ENCODE measurements at places on chromosomes 3 and 15. TPM values are rescaled to one million over a fixed set of nuclear protein-coding genes. Genes with fewer than 3 reads are reported as not detected.

DNA sequence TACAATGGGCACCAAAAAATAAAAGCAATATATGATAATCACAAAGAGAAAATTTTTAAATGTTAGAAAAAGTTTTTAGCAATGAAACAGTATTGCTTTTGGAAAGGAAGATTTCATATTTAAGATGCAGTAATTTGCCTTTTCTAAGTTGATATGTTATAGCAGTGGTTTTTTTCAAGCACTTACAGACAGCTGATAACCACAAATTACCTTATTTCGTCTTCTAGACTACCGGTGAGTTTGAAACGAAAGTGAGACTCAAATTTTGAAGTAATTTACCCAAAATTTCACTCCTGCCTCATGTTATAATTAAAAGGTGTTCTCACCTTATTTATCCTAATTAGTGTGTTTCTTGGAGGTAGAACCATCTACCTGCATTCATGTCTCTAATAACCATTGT, 207.8 kb downstream of the MCTP2 start:
- no peaks in the 10 kb centered on the region for H3K36me3 ChIP-seq
- H3K4me3 ChIP-seq = no peak overlapping the region
- H3K4me1 ChIP-seq = no peaks in the 10 kb centered on the region
- no peak overlapping the region for H3K27ac ChIP-seq
- H3K27me3 ChIP-seq = no peaks in the 10 kb centered on the region

GRCh38 chr15:89885611-89886010, 8.2 kb downstream of the AP3S2 start:
- H3K27ac ChIP-seq = no peak overlapping the region
- H3K4me1 ChIP-seq = 0 out of 2 replicates have a peak, but pooled peaks cover under 1% of the 10 kb centered on the region
- H3K36me3 ChIP-seq = peaks cover 40% of the 10 kb centered on the region
- no peak overlapping the region for H3K4me3 ChIP-seq
- no peak for DNase-seq
- no peaks in the 10 kb centered on the region for H3K27me3 ChIP-seq

DNA sequence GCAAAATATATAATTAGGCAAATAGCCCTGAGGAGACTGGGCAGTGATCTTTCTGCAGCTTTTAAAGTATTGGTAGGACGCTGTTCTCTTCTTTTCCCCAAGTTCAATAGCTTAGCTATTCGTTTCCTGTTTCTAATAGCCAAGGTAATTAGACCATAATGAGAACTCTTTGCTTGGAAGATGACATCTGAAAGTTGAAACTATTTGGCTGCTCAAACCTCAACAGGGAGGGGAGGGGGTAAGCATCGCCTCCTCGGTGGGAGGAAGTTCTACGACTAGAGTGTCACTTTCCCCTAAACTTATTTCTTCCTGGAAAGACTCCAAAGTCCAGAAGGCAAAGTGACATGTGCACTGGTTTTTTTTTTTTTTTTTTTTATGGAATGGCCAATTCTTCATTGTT, 22.8 kb upstream of the ALDH1A3 start:
- no peaks in the 10 kb centered on the region for H3K27me3 ChIP-seq
- 0 out of 2 replicates have a peak overlapping the region, but pooled peaks have one; percentile 30 for H3K27ac ChIP-seq
- no peak for DNase-seq
- peaks cover 52% of the 10 kb centered on the region for H3K36me3 ChIP-seq
- H3K4me3 ChIP-seq = no peak overlapping the region

DNA sequence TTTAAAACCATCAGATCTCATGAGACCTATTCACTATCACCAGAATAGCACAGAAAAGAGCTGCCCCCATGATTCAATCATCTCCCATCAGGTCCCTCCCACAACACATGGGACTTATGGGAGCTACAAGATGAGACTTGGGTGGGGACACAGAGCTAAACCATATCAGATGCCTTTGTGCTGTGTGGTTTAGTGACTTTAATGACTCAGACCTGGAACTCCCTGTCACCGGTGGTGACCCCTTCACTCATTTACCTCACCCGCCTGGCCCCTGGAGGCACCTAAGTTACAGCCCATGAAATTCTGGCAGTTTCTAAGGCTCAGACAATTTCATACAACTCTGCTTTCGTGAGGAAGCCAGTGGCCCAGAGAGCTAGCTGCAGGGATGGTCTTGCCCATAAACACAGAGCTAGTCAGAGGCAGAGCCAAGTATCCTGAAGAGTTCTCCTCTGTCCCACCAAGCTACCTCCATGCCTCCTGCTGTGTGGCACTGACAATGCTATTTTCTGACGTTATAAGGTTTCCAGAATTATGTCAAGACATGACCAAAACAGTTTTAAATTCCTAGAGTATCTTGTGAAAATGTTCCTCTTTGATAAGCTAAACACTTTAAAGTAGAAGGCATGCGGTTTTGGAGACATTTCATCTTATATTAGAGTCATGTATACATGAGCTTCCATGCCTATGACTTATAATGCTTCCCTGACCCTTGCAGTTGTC, 231.1 kb upstream of the IL12A start:
- H3K27me3 ChIP-seq = no peaks in the 10 kb centered on the region
- no peak overlapping the region for H3K4me3 ChIP-seq
- H3K36me3 ChIP-seq = no peaks in the 10 kb centered on the region
- H3K4me1 ChIP-seq = peaks cover 27% of the 10 kb centered on the region
- H3K27ac ChIP-seq = no peak overlapping the region

DNA sequence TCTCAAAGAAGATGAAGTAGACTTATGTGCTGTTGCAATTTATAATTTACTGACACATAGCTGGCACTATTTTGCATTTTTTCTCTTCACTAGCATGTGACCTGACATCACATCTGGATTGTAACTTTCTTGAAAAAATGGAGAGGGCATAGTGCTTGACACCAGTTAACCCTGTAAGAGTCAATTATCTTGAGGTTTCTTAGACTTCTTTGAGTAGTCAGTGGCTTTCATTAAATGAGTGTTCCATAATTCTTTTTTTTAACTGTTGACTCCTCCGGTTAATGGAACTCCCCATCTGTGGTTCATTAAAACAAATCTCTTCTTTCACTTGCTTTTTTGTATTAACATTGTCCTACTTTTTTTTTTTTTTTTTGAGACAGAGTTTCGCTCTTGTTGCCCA, 16.9 kb upstream of the PRKCI start:
- no peaks in the 10 kb centered on the region for H3K27me3 ChIP-seq
- H3K4me1 ChIP-seq = no peaks in the 10 kb centered on the region
- no peak overlapping the region for H3K27ac ChIP-seq
- H3K4me3 ChIP-seq = no peak overlapping the region

DNA sequence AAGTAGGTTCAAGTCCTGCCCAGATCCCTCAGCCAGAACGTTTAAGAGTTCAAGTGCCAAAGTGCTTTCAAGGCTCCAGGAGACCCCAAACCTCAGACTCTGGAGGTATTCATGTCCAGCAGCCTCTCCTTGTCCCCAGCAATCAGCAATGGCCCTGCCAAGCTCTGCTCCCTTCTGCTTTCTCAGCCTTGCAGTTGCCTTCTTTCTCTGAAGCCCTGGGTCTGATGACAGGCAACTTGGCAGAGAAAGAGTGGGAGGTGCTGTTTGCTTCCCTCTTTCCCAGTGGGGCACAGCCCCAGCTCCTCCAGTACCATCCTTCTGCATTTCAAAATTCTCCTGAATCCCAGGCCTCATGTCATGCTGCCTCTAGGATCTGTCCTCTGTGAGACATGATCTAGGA, 40.2 kb downstream of the ATP2B2 start:
- H3K4me1 ChIP-seq = no peaks in the 10 kb centered on the region
- H3K27ac ChIP-seq = no peak overlapping the region
- no peak overlapping the region for H3K4me3 ChIP-seq

- DNase-seq = no peak
- H3K4me1 ChIP-seq = no peaks in the 10 kb centered on the region
- no peak overlapping the region for H3K4me3 ChIP-seq
- no peak overlapping the region for H3K27ac ChIP-seq
- no peaks in the 10 kb centered on the region for H3K36me3 ChIP-seq
These were observed 75.8 kb downstream of the FBLN2 start for GRCh38 chr3:13624671-13625125.

GRCh38 chr15:66897416-66897815, 168.0 kb upstream of the SMAD3 start:
- H3K4me1 ChIP-seq = no peaks in the 10 kb centered on the region
- H3K27ac ChIP-seq = no peak overlapping the region
- H3K27me3 ChIP-seq = no peaks in the 10 kb centered on the region

- no peaks in the 10 kb centered on the region for H3K36me3 ChIP-seq
- no peaks in the 10 kb centered on the region for H3K4me1 ChIP-seq
- DNase-seq = no peak
- no peak overlapping the region for H3K27ac ChIP-seq
These were observed 95.5 kb upstream of the DPPA4 start for GRCh38 chr3:109432833-109433232.

DNA sequence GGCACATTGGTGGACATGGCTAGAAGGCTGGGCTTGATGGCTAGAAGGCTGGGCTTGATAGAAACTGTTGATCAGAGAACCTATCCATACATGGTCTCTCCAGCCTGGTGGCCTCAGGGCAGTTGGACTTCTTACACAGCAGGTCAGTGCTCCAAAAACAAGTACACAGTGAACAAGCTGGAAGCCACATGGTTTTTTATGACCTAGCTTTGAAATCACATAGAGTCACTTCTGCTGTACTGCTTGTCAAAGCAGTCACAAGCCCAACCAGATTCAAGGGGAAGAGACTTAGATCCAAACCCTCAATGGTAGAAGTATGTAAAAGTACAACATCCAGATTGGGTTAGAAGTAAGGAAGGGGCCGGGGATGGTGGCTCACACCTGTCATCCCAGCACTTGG, 89.4 kb upstream of the HES1 start:
- H3K36me3 ChIP-seq = no peaks in the 10 kb centered on the region
- H3K27me3 ChIP-seq = no peaks in the 10 kb centered on the region
- peaks cover 7% of the 10 kb centered on the region for H3K4me1 ChIP-seq
- no peak overlapping the region for H3K27ac ChIP-seq

DNA sequence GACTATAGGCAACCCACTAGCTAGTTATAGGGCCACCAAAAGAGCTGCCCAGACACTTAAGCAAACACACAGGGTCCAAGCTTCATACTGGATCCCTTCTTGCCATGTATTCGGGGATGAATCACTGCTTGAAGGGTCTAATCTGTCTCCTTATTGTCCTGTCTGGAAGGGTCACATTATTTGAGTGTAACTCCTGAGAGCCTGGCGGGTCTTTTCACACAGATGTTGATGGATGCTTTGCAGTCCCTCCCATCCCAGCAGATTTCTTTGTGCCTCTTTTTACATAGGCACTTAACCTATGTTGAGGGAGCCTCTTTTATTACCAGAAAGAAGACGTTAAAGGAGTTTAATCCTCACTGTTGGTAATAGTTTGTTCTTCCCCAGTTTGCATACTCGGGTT, 56.6 kb downstream of the BBX start:
- DNase-seq = no peak
- H3K27me3 ChIP-seq = no peaks in the 10 kb centered on the region
- H3K36me3 ChIP-seq = no peaks in the 10 kb centered on the region
- no peak overlapping the region for H3K4me3 ChIP-seq
- no peaks in the 10 kb centered on the region for H3K4me1 ChIP-seq

DNA sequence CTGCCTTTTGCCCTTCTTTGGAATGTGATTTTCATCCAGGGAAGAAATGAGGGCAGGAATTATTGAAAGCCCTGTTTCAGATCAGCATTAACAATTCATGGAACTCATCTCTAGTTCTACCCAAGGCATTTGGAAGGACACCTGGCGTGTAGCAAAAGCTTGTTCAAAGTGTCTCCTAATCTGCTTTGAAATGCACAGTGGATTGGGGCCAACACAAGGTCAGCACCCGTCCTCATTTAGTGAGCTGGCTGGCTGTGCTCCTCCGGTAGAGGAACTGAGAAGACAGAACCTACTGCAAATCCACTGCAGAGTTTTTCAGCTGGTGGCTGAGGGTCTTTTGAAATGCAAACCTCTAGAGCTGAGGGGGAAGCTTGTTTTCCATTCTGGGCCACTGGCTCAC, 141.6 kb upstream of the STT3B start:
- no peak overlapping the region for H3K27ac ChIP-seq
- H3K4me1 ChIP-seq = no peaks in the 10 kb centered on the region
- no peak overlapping the region for H3K4me3 ChIP-seq
- H3K36me3 ChIP-seq = no peaks in the 10 kb centered on the region
- no peaks in the 10 kb centered on the region for H3K27me3 ChIP-seq

NR2E3 gene
- 2.1 TPM for total RNA-seq

COL7A1 gene
- total RNA-seq = 151 TPM

PROS1 gene
- 0.25 TPM for total RNA-seq

RETNLB gene
- not detected for total RNA-seq

GP9 gene
- not detected for total RNA-seq

Measured in PC-9 (cell line).